ENCODE measurements at places on chromosomes 6 and 20. TPM values are rescaled to one million over a fixed set of nuclear protein-coding genes. Genes with fewer than 3 reads are reported as not detected.

ZNF334 gene
- total RNA-seq, result 0.25 TPM

BPI gene
- total RNA-seq, result not detected

RTN4IP1 gene
- total RNA-seq, result 5.9 TPM

DNA sequence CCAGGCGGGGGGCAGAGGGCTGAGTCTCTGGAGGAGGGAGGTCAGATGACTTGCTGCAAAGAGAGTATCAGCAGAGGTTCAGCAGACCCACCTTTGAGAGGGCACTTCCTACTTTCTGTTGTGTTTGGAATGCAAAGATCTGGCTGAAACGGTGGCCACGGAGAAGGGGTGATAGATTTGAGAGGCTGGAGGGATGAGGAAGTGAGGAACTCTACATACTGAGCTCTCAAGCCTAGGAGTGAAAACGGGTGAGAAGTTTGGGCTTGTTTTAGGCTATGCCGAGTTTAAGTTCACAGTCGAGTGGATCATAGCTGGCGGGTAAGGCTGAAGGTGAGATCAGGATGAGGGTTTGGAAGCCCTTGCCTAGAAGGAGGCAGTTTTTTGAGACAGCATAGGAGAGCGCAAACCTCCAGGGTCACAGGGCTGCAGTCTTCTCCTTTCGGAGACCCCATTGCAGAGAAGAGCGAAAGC lies 477 bp upstream of the ITPA start:
- no peaks in the 10 kb centered on the region for H3K27me3 ChIP-seq
- peaks cover 21% of the 10 kb centered on the region for H3K4me1 ChIP-seq
- peak overlapping the region; percentile 81 for H3K27ac ChIP-seq
- no peak for DNase-seq

GRCh38 chr6:39156801-39157200 lies 41.8 kb upstream of the SAYSD1 start:
- H3K4me3 ChIP-seq, result no peak overlapping the region
- DNase-seq, result no peak
- H3K36me3 ChIP-seq, result no peaks in the 10 kb centered on the region
- no peak overlapping the region for H3K27ac ChIP-seq
- no peaks in the 10 kb centered on the region for H3K4me1 ChIP-seq

DNA sequence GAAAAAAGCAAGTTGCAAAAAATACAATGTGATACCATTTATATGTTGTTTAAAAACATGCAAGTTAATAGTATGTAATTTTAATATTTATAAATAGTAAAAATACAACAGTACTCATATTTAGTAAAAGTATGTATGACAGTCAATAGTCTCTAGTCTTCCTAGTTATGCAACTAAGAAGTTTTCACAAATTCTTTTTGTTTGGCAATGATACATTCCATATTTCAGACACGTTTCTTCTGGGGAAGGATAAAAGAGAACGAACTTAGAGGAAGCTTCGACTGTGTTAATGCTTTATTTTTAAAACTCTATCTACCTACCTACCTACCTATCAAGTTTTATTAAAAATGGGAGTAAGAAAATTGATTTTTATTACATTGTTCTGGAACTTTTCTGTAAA lies 77.7 kb downstream of the UBE3D start:
- H3K4me3 ChIP-seq, result no peak overlapping the region
- no peak for DNase-seq
- H3K36me3 ChIP-seq, result no peaks in the 10 kb centered on the region
- no peak overlapping the region for H3K27ac ChIP-seq
- no peaks in the 10 kb centered on the region for H3K4me1 ChIP-seq
- H3K27me3 ChIP-seq, result no peaks in the 10 kb centered on the region

GRCh38 chr20:1274485-1275311 lies 8.6 kb downstream of the SNPH start:
- H3K27me3 ChIP-seq, result no peaks in the 10 kb centered on the region
- H3K27ac ChIP-seq, result no peak overlapping the region
- DNase-seq, result no peak

DNA sequence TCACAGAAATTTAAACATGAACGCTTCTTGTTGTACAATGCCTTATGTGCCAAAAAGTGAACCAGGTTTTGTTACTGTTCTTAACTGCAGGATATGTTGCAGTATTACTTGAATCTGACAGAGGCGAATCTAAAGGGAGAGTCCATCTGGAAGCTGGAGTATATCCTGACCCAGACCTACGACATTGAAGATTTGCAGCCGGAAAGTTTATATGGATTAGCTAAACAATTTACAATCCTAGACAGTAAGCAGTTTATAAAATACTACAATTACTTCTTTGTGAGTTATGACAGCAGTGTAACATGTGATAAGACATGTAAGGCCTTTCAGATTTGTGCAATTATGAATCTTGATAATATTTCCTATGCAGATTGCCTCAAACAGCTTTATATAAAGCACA lies 19.9 kb downstream of the SMPDL3A start:
- no peaks in the 10 kb centered on the region for H3K4me1 ChIP-seq
- H3K27ac ChIP-seq, result no peak overlapping the region
- H3K4me3 ChIP-seq, result no peak overlapping the region
- H3K27me3 ChIP-seq, result no peaks in the 10 kb centered on the region
- no peaks in the 10 kb centered on the region for H3K36me3 ChIP-seq
